Astrocyte (in vitro differentiated cells and primary cell): ENCODE measurements at places on chromosomes 6 and 20. TPM values are rescaled to one million over a fixed set of nuclear protein-coding genes. Genes with fewer than 3 reads are reported as not detected.
A peak's percentile ranks its signal among the peaks of the same experiment; 100 is the strongest.

- no peaks in the 10 kb centered on the region for H3K36me3 ChIP-seq
- no peak overlapping the region for H3K27ac ChIP-seq
- peak; percentile 8 for DNase-seq
- H3K4me1 ChIP-seq, result no peaks in the 10 kb centered on the region
- H3K4me3 ChIP-seq, result no peak overlapping the region
Measured at GRCh38 chr20:8640461-8640860, 428.4 kb upstream of the PLCB4 start.

GRCh38 chr20:47205577-47206123 is 150.8 kb downstream of the ZMYND8 start:
- no peaks in the 10 kb centered on the region for H3K27me3 ChIP-seq
- H3K4me3 ChIP-seq, result no peak overlapping the region
- H3K4me1 ChIP-seq, result peaks cover 6% of the 10 kb centered on the region
- peak overlapping the region; percentile 28 for H3K27ac ChIP-seq
- peak; percentile 68 for DNase-seq
- peaks cover 13% of the 10 kb centered on the region for H3K36me3 ChIP-seq

DNA sequence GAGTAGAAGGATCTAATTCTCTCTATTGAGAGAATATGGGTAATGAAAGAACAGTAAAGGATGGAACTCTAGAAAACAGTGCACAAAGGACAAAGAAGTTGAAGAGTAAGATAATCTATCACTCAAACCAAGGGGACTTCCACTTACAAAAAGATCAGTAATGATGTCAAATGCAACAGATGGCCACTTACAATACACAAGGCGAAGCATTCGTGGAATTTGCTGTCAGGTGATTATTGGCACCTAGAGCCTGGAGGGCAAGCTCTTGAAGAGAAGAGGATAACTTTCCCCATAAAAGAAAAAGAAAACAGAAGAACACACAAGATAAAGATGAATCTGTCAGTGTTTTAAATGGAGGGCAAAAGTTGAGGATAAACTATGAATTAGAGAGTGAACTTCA is 256.0 kb upstream of the TCF21 start:
- no peak for DNase-seq
- H3K27me3 ChIP-seq, result no peaks in the 10 kb centered on the region
- peaks cover 17% of the 10 kb centered on the region for H3K4me1 ChIP-seq
- no peak overlapping the region for H3K27ac ChIP-seq
- H3K36me3 ChIP-seq, result no peaks in the 10 kb centered on the region

The TPD52L1 gene
- 32.4 and 32.8 TPM in 2 replicates for total RNA-seq
